Activated CD4-positive, alpha-beta T cell treated with anti-CD3 and anti-CD28 coated beads for 48 hours (primary cell): ENCODE measurements at places on chromosomes 1 and 21.

- no peak for DNase-seq
Observed at GRCh38 chr1:173014160-173014559, 36.6 kb downstream of the TNFSF18 start.

DNA sequence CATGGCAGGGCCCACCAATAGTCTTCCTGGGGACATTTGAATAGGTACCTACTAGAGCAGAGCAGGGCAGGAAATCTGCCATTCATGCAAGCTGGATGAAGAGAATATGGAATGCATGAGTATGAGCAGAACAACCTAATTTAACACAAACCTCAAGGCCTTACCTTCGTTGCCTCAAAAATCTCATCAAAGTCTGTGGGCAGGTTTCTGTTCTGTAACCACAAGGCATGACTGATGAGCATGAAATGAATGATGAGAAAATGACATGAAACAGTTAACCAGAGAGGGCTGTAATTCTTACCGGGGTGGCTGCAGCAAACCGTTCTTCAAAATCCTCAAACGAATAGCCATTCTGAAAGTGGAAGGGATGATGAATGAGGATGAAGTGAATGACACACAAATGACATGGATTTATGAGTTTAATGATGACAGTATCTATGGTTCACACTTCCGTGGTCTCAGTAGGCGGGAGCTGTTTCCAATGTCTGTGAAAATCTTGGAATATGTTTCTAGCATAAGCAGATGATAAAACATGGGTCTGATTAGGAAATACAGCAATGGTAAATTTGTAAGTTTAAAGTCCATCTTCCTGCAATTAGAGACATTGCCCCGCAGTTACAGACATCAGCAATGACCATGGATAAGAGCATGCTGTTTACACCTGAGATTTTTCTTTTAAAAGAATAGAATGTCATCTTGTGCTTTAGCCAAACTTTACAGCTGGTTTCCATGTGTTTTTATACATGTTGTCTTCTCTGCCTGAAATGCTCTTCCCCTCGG, 67.6 kb upstream of the C8B start:
- peak; percentile 18 for DNase-seq

DNA sequence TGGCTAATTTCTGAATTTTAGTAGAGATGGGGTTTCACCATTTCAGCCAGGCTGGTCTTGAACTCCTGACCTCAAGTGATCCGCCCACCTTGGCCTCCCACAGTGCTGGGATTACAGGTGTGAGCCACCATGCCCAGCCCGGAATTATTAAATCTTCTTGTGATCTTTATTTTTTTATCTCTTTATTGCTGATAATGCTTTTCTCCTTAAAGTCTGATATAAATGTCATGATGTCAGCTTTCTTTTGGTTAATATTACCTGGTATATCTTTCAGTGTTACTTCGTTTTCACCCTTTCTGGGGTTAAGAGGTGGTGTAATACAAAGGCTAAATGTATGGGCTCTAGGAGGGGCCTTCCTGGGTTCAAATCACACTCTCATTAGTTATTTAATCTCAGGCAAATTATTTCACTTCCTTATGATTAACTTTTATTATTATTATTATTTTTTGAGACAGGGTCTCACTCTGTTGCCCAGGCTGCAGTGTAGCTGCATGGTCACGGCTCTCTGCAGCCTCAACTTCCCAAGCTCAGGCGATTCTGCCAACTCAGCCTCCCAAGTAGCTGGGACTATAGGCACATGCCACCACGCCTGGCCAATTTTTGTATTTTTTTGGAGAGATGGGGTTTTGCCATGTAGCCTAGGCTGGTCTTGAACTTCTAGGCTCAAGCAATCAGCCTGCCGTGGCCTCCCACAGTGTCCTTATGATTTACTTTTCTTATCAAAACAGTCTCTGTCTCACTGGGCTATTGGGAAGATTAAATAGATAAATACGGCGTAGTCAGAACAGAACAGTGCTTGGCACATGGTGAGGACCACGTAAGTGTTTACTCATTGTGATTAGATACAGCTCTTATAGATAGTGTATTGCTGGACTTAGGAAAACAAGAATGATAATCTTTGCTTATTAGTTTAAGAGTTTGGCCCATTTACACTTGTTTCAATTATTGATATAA, 216.5 kb downstream of the URB2 start:
- no peak for DNase-seq

DNA sequence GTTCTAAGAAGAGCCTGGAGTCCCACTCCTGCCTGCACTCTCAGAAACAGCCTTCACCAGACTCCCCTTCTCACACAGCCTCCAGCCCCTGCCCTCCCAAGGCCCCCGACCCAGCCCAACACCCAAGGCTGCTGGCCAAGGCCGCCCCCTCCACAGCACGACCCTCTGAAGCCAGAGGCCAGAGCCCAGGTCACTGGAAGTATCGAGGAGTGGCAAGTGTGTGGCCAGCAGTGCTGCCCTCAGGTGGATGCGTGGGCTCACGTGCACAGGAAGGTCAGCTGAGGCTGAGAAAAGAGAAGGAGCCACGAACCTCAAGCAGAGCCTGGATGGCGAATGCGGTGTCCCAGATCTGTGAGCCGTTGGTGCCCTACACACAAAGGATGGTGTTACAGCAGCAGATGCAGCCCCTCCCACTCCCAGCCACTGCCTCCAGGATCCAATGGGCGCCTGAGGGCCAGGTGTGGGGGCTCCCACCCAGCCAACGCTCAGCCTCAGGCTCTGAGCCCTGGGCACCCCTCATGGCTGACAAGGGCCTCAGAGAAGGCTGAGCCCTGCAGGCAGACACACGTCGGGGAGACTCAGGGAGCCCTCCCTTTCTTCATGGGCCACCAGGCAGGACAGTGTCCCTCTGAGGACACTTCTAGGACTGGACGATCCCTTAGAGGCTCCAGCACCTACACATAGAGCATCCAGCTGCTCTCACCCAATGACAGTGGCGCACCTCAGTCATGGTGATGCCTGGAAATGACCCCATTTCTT, 18.0 kb downstream of the LSS start:
- DNase-seq, result no peak

GRCh38 chr1:114103992-114104391, 49.7 kb downstream of the SYT6 start:
- DNase-seq, result no peak
